ENCODE measurements at places on chromosomes 11 and 22. TPM values are rescaled to one million over a fixed set of nuclear protein-coding genes. Genes with fewer than 3 reads are reported as not detected.

The SLC43A3 gene
- 110 TPM for total RNA-seq

The GNG3 gene
- total RNA-seq = not detected

The C1QTNF4 gene
- total RNA-seq = not detected

The LRRC10B gene
- not detected for total RNA-seq

The ABCG4 gene
- 0.08 TPM for total RNA-seq

The DNAJB13 gene
- total RNA-seq = not detected

The ME3 gene
- total RNA-seq = 35.6 TPM

The APOA1 gene
- total RNA-seq = not detected

The RAG2 gene
- not detected for total RNA-seq

The UCP3 gene
- 2.2 TPM for total RNA-seq

The PHLDB1 gene
- 75.3 TPM for total RNA-seq

The FGF4 gene
- total RNA-seq = not detected

The SLC25A22 gene
- total RNA-seq = 39.5 TPM

The DMC1 gene
- 35.7 TPM for total RNA-seq

The NXPE4 gene
- not detected for total RNA-seq

The BEST1 gene
- 3.8 TPM for total RNA-seq

The KCNK4 gene
- total RNA-seq = 0.68 TPM

The VSIG2 gene
- not detected for total RNA-seq

The CABP2 gene
- total RNA-seq = not detected

The MOV10L1 gene
- 0.11 TPM for total RNA-seq

The APOL6 gene
- total RNA-seq = 10.8 TPM

The GPR83 gene
- total RNA-seq = not detected

The OR5P2 gene
- not detected for total RNA-seq

The CARD18 gene
- total RNA-seq = not detected

The TRIM49D1 gene
- not detected for total RNA-seq

The TRPM5 gene
- not detected for total RNA-seq

The ADAMTS8 gene
- total RNA-seq = 0.04 TPM

The DENND6B gene
- 0.72 TPM for total RNA-seq

The OR56A1 gene
- total RNA-seq = not detected

The DSCAML1 gene
- total RNA-seq = not detected

The PC gene
- total RNA-seq = 26.6 TPM

The BTBD18 gene
- total RNA-seq = 0.13 TPM

The TMEM41B gene
- 49.0 TPM for total RNA-seq

The TYR gene
- not detected for total RNA-seq

The C22orf42 gene
- not detected for total RNA-seq

The XNDC1N gene
- total RNA-seq = 9.7 TPM

The SLC22A8 gene
- total RNA-seq = not detected

The CRYBB3 gene
- 1.1 TPM for total RNA-seq

The TP53I11 gene
- 0.60 TPM for total RNA-seq

The CHST1 gene
- 12.5 TPM for total RNA-seq

The OR10D3 gene
- 1.6 TPM for total RNA-seq

All from A375 (cell line).